ENCODE measurements at places on chromosomes 7 and 10. TPM values are rescaled to one million over a fixed set of nuclear protein-coding genes. Genes with fewer than 3 reads are reported as not detected.

HOXA3 gene
- 6.3 TPM for polyA plus RNA-seq

DNA sequence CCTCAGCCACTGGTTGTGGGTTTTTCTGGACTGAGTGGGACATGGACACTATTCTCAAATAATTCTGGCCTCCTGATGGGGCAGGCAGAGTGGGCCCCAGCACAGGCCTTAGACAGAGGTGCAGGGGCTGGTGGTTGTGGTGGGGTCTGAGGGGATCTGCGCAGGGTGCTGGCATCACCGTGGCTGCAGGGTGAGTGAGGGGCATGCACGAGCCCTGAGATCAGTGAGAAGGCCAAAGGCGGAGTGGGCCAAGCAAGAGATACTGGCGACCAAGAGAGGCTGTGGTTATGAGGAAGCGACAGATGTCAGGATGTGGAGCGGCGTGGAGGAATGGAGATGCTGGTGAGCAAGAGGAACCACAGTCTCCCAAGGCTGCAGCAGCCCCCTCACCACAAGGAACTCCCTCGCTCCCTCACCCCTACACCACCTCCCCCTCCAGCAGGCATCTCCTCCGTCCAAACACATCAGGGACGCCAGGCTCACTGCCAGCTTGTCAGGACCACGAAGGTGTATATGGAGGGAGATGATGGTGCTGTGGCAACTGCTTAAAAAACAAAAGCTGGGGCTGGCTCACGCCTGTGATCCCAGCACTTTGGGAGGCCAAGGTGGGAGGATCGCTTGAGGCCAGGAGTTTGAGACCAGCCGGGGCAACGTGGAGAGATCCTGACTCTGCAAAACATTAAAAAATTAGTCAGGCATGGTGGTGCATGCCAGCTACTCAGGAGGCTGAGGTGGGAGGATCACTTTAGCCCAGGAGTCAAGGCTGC, 9.6 kb downstream of the PRF1 start:
- DNase-seq: no peak

DNA sequence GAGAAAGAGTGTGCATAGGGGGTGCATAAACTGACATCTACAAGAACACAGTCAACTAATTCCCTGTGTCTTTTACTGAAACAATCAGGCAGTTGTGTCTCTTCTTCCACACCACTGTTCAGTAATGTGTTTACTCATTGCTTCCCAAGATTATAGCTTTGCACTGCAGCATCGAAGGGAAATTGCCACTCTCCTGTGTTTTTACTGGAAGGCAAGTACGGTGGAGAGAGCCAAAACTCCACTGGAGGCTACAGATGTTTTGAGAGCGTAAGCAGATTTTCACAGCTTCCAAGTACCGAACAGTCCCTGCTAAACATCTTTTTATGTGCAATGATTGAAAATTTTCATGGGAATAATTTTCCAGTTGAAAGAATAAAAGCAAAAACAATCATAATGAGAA, 510.5 kb upstream of the AKR1E2 start:
- peak; percentile 79 for DNase-seq

GRCh38 chr7:101815826-101816594, 1.4 kb upstream of the CUX1 start:
- no peak for DNase-seq

- no peak for DNase-seq
These were observed 119.2 kb downstream of the PPP1R9A start for GRCh38 chr7:95026421-95027072.

CPA2 gene
- polyA plus RNA-seq: not detected

DNA sequence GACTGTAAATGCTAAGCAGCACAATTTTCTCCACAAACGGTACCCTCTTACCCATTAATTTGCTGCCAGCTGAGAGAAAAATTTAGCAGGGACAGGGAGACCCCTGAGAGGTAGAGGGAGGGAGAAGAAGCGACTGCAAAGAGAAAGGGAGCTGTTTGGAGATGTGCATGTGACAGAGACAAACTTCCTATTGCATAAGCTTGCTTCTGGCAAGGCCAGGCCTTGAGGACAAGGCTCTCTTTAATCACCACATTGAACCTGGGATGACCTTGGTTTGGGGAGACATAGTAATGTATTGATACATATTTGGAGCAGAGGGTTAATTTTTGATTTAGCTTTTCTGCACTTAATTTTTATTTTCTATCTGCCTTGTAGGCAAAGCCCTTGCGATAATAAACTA, 31.1 kb upstream of the HIBADH start:
- no peak for DNase-seq

DNA sequence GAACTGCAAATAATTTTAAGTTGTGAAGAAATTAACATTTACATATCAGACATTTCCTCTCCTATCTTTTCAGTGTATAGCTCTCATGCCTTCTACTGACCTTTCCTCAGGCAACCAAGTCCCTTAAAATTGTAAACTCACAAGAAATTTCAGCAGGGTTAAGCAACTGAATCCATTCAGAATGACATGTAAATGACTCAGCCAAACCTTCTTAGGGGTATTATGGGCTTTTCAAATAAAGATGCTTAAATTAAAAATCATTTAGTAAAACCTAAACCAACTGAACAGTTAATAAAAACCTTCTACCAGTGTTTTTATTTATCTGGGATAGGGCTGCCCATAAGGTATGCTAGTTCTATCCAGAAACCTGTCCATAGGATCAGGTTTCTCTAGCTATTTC, 20.7 kb downstream of the WAPL start:
- DNase-seq: no peak

ZCWPW1 gene
- polyA plus RNA-seq: 7.9 TPM

- no peak for DNase-seq
These were observed 515.3 kb upstream of the FOXK1 start for GRCh38 chr7:4166807-4167206.

TEX47 gene
- not detected for polyA plus RNA-seq

GRCh38 chr10:33423154-33423529, 88.7 kb upstream of the NRP1 start:
- peak; percentile 60 for DNase-seq

CYP3A7 gene
- polyA plus RNA-seq: 0.69 TPM

DNA sequence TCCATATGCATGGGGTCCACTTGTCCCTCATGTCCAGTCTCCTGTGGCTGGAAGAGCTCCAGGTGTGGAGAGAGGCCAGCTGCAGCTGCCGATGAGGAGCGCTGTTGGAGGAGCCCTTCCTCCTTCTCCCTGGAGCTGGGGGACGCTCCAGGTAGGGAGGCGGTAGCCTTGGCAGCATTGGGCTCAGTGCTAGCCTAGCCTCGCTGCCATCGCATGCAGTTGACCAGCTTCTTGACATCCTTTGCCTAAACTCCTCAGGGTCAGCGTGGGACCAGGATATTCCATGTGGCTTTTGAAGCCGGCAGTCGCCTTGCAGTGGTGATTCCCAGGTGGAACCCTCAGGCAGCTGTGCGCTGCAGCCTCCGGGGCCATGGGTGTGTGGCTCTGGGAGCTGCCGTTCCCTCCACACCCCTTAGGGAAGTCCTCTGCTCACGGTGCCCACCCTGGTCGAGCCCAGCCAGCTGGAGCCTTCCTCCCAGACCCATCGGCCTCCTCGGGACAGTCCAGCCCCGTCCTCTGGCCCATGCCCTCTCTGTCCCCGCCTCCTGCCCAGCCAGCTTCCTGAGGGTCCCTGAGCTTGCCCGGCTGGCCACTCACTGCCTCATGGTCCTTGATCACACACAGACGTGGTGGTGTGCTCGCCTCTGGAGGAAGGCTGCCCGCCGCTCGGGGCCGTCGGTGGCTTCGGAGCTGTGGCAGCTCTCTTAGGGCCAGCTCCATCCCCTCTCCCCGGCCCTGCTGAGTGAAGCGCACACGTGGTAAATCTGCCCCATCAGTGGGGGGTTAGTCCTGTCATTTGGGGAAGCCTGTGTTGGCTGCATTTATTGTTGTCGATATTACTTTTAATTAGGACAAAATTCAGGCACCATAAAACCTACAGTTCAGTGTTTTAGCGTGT, 21.2 kb downstream of the INPP5A start:
- no peak for DNase-seq

C10orf53 gene
- not detected for polyA plus RNA-seq

NPY4R gene
- not detected for polyA plus RNA-seq

NUTM2A gene
- polyA plus RNA-seq: 1.3 TPM

GRCh38 chr10:88849234-88849633, 2.4 kb downstream of the ANKRD22 start:
- DNase-seq: no peak

ACHE gene
- 1.6 TPM for polyA plus RNA-seq

GRCh38 chr10:129586898-129587443, 119.9 kb downstream of the MGMT start:
- DNase-seq: no peak

DNA sequence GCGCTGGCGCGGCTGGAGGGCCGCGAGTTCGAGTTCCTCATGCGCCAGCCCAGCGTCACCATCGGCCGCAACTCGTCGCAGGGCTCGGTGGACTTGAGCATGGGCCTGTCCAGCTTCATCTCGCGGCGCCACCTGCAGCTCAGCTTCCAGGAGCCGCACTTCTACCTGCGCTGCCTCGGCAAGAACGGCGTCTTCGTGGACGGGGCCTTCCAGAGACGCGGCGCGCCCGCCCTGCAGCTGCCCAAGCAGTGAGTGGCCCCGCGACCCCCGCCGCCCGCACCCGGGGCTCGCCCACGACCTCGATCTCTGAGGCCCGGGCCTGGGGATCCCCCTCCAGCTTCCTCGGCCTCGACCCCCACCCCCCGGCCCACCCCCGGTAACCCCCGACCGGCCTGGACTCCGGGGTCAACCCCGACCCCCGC, 537 bp downstream of the FOXK1 start:
- DNase-seq: peak; percentile 64

GRCh38 chr10:122113161-122113944, 124.4 kb downstream of the TACC2 start:
- DNase-seq: peak; percentile 87

DNA sequence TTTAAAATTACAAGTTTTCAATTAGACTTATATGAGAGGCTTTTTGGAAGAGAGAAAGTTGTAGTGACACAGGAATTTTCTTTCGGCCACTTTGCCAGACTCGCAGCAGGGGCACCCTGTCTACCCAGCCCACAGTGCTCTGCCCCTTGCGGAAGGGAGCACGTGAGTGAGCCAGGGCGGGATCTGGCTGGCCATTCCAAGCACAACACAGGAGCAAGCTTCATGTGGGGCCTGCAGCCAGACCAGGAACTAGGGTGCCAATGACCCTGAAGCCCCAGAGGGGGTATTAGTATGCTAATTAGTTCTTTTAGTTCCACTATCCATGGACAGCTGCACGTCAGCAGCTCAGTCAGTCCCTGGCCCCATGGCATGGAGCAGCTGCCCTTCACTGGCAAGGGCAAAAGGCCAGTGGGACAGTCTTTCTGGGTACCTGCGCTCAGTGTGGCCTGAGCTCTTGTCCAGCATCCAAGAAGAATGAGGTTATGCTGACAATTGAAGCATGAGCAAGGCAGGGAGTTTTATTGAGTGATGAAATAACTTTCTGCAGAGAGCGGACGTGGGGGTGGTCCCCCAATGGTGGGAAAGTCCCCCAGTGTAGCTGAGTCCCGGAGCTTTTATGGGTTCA, 251.1 kb upstream of the CSTF2T start:
- no peak for DNase-seq

DNA sequence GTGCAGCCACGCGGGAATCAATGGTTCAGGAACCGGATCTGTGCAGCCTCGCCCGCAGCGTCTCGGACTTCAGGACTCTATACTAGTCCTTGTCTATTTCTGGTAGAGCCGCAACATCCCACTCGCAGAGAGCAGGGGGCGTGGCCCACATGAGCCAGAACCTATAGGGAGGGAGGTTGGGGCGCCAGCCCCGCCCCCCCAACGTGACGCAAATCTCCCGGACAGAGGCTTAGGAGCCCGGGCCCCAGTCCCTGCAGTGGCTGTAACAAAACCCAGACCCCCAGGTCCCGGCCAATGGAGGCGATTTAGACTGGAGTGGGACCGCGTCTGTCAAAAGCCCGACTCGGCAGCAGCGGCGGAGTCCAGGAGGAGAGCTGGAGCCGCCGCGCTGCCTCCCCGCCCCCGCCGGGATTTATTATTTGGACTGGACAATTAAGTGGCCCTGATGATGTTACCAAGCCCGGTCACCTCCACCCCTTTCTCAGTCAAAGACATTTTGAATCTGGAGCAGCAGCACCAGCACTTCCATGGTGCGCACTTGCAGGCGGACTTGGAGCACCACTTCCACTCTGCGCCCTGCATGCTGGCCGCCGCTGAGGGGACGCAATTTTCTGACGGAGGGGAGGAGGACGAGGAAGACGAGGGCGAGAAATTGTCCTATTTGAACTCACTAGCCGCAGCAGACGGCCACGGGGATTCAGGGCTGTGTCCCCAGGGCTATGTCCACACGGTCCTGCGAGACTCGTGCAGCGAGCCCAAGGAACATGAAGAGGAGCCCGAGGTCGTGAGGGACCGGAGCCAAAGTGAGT, at the start of gene NKX2-3:
Gene NKX2-3, plus strand, starts transcription at position 256 of the 809 bp plus-strand sequence. Its CDS starts 190 bp downstream, at position 446.
- DNase-seq: peak; percentile 89

IL6 gene
- 0.58 TPM for polyA plus RNA-seq

- DNase-seq: no peak
These were observed 21.1 kb downstream of the KNDC1 start for GRCh38 chr10:133180965-133181639.

- DNase-seq: no peak
These were observed 625.1 kb upstream of the PCDH15 start for GRCh38 chr10:55426138-55426537.

TMEM178B gene
- 0.58 TPM for polyA plus RNA-seq

- DNase-seq: no peak
These were observed 136.9 kb upstream of the PTN start for GRCh38 chr7:137480401-137480800.

PAPOLB gene
- not detected for polyA plus RNA-seq

DNA sequence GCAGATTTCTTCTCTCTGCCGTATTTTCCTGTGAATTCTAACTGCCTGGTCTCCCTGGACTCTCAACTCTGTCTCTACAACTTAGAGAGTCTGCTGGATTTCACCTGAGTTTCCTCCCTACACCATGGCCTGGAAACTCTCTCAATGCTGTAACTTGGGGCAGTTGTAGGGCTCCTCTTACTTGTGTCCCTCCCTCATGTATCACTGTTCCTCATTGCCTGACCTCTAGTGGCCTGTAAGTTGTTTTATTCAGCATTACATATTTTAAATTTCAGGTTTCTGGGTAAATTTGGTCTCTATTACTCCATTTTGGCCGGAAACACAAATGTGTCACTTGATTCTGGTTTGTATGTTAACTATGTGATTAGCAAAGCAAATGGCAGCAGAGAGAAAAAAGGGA, 70.9 kb downstream of the DYNC1I1 start:
- DNase-seq: no peak

DNA sequence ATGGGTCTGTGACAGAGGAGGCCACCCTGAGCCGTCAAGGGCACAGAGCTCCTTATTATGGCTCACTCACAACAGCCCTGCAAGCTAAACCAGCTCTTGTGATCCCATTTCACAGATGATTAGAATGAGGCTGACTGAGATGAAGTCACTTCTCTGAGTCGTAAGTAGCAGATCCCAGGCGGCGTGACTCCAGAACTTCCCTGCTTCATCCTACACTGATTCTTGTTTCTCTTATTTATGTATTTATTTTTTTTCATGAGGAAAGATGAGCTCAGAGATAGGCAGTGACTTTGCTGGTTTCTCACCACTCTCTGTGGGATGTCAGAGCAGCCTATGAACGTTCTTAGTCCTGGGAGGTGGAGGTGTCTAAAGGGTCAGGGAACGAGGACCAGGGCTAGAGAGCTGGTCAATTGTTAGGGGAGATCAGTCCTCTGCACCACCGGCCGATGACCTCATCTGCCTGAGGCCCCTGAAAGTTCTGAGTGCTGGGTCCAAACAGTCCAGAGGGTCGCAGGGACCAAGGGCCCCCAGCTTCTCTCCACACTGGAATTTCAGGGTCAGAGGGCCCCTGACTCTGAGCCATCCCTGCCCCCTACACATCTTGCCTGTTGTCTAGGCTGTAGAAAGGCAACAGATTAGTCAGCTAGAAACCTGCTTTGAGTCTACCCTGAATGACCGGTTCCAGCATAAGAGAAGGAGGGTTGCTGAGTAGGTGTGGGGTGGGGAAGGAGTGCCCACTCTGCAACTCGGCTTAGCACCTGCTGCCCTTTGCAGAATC, 17.9 kb downstream of the CLRN3 start:
- no peak for DNase-seq

Measured in kidney (tissue), 22 donors.